ENCODE measurements at places on chromosomes 2 and 18. TPM values are rescaled to one million over a fixed set of nuclear protein-coding genes. Genes with fewer than 3 reads are reported as not detected.

- no peak for DNase-seq
Measured at GRCh38 chr2:233988581-233988980, 61.9 kb upstream of the SPP2 start.

CNGA3 gene
- total RNA-seq, result not detected

DNA sequence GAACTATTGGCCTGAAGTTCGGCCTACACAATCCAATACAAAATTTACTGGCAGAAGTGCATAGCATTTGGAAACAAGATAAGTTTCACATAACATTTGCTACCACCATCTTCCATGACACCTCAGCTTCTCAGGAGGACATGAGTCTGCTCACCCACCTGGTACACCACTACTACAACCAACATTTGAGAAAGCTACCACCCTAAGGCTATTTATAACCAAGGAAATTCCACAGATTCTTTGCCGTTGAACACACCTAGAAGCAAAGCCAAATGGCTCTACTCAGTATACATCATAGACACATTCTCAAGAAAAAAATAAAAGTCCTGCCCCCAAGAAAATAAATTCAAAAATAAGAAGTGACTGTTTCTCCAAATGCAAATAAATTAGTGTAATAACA is 145.3 kb downstream of the SPAG16 start:
- no peak for DNase-seq

PDE11A gene
- not detected for total RNA-seq

RBM44 gene
- total RNA-seq, result 0.93 TPM

- no peak for DNase-seq
Measured at GRCh38 chr2:241399941-241400922, 44.1 kb downstream of the FARP2 start.

DNA sequence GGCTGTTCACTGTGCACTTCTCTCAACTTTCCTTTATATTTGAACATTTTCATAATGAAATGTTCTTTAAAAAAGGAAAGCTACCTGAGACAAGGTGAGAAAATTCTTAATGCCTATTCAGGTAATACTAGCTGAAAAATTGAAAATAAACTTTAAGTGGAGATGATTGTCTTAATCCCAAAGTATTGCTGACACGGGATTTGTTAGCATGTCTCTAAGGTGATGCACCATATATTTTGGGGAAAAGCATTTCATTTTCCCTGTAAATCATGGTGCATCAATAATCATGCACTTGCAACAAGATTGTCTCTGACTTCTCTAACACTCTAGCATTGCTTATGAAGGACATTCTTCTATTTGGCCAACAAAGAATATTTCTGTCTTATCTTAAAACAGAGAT is 848.0 kb downstream of the DPP10 start:
- no peak for DNase-seq

OTOS gene
- total RNA-seq, result not detected

NAT8 gene
- not detected for total RNA-seq

GRCh38 chr2:49286045-49286444 is 131.7 kb upstream of the FSHR start:
- DNase-seq, result no peak

- DNase-seq, result no peak
Measured at GRCh38 chr2:3513026-3513810, 6.1 kb downstream of the ADI1 start.

DNA sequence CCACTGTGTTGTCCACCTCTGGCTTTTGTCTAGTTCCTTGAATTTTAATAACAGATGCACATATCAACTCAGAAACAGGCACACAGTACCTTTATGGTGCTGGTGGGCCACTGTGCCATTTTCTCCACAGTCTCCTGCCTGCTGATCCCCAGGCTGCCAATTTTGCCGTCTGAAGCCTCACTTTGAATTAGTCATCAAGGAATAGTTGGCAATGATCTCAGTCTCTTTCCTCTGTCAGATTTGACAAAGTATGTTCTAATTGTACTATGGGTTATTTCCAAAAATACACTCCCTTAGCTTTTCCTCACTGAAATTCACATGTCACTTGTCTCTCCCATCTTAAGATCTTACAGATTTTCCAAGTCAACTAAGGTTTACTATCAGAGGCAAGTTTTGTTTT is 140.7 kb downstream of the ZNF516 start:
- no peak for DNase-seq

GRCh38 chr2:179460181-179460929 is 195.7 kb upstream of the SESTD1 start:
- no peak for DNase-seq

- DNase-seq, result no peak
Measured at GRCh38 chr2:117723483-117723882, 91.0 kb upstream of the DDX18 start.

CNDP1 gene
- not detected for total RNA-seq

VWC2L gene
- total RNA-seq, result not detected

DNA sequence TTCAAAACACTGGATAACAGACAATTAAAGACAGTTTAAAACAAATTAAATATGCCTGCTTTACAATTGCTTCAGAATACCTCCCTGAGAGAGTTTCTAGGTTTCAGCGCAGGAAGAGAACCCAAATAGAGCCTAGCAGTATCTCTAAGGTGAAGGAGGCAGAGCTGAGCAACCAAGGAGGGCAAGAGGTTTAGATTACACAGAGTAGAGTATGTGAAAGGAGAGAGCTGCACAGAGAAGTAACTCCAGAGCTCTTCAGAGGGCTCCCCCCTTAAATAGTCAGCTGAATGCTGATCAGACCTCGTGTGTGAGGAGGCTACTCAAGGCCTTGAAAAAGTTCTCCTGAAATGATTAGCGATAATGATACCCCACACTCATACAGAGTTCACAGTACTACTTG is 386.5 kb upstream of the TCF4 start:
- DNase-seq, result no peak

- DNase-seq, result peak; percentile 48
Measured at GRCh38 chr2:43170405-43171105, 55.9 kb downstream of the ZFP36L2 start.

FHL2 gene
- 3.0 TPM for total RNA-seq

ACTG2 gene
- not detected for total RNA-seq

GRCh38 chr2:164896226-164896625 is 54.6 kb upstream of the COBLL1 start:
- no peak for DNase-seq

DNA sequence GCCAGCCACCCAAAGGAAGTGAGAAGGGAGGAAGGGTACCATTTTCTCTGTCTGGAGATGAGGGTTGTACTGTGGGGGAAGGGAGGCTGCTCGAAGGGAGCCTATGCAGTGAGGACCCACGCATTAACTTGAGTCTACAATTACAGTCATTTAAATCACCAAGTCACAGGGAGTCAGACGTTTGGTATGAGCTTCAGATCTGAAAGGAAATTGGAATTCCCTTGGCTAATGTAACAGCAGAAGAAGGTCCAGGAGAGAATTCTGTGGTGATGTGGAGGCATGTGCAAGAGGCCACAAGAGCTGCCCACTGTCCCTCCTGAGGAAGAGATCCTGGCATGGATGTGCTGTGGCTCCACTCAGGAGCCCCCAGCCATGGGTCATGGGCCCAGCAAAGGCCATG is 22.5 kb downstream of the DAPL1 start:
- DNase-seq, result no peak

GRCh38 chr2:208618220-208618619 is 211.6 kb downstream of the PTH2R start:
- DNase-seq, result no peak

- no peak for DNase-seq
Measured at GRCh38 chr2:124689348-124689747, 664.3 kb downstream of the CNTNAP5 start.

DNAJC5G gene
- total RNA-seq, result not detected

- DNase-seq, result no peak
Measured at GRCh38 chr18:27861539-27861938, 315.4 kb downstream of the CDH2 start.

GRCh38 chr2:188573453-188573852 is 281.8 kb downstream of the GULP1 start:
- no peak for DNase-seq

- no peak for DNase-seq
Measured at GRCh38 chr2:162579986-162580385, 236.1 kb downstream of the GCA start.

- no peak for DNase-seq
Measured at GRCh38 chr2:195579776-195580555, 77.1 kb upstream of the SLC39A10 start.

GRCh38 chr2:60365556-60365955 is 187.9 kb downstream of the BCL11A start:
- DNase-seq, result no peak

Data from activated CD4-positive, alpha-beta memory T cell treated with anti-CD3 and anti-CD28 coated beads, Interleukin-2, amount 10 ng/mL, durations not matched to agents 7 days and 5 days (primary cell).